NCI-H1930 (cell line): ENCODE measurements at places on chromosomes 12 and 14.

DNA sequence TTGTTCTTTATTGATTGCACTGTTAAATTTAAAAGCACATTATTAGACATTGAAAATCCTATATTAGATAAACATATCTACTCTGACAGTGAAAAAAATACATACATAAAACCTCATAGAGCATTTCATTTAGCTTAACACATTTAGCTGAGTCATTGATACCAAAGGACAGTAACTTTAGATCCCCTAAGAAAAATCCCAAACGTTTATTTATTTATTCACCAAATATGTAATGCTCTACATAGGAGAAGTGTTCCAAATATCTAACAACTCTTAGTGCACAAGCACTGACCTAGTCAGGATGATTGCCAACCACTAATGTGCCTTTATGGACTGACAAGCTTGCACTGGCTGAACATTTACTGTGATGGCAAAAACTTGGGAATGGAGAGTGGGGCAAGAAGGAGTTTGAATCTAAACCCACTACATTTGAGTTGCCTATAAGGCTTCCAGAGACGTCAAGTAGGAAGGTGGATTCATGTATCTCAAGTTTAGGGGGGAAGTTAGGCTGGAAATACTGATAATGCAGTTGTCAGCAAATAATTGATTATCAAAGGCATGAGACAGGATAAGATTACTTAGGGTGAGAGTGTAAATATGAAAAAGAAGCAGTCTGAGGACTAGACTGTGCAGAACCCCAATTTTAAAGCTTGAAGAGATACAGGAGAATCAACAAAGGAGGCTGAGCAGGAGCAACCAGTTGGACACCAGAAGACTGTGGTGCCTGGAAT is 156.4 kb downstream of the PLCZ1 start:
- DNase-seq = no peak

DNA sequence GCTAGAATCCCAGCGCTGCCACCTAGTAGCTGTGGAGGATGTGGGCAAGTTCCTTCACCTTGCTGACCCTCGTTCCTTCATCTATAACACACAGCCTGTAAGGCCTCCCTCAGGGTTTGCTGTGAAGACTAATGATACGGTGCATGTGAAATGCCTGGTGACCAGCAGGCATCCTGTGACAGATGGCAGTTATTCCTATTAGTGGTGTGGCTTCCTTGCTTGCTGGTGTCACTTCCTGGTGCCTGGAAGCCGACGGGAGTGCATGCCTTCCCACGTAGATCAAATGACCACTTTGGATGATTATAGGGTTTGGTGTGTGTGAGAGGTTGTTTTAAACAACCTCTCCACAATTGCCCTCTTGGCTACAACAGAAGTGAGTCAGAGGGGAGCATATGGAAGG is 894.9 kb downstream of the VRK1 start:
- DNase-seq = no peak

GRCh38 chr12:58873496-58873895 is 46.8 kb downstream of the LRIG3 start:
- DNase-seq = no peak

DNA sequence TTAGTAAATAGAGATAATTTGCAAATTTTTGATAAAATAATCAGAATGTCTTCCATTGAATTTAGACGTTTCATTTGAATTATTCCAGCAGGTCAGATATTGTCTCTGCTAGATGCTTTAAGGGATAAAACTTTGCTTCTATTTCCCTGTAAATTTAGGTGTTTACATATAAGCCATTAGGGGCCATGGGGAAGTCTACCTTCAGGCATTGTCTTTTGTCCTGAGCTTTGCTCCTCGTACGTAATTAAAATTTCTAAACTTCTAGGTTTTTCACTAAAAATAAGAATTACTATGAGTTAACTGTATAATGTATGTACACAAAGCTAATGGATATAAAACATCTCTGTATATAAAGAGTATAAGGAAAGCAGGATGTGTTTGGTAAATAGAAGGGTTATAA is 24.1 kb upstream of the CD69 start:
- no peak for DNase-seq

DNA sequence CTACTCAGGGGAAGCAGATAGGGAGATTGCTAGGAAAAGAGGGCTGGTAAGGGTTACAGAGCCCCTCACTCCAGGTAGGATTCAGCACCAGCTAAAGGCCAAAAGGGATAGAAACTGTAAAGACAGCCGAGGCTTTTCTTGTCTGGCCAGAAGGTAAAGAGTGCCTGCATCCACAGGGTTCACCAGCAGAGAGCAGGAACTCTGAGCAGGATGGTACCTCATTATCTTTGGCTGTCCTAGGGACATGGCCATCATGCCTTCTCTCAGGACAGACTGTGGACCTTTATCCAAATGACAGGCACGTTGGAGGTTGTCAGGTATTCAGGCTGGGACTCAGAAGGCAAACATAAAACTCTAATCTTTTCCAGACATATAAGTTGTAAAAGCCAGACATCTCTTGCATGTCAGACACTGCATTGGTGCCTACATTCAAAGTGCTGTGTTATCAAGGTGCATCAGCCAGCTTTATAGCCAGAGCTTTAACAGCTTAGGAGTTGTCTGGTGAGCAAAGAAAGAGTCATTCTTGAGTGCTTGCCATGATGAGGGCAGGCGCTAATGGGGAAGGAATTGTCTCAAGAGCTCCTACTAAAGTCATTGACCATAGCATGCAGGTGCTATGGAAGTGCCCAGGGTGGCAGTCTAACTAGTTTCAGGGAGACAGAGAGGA is 89.5 kb downstream of the PELI2 start:
- DNase-seq = no peak

- DNase-seq = no peak
Measured at GRCh38 chr12:25590011-25590721, 37.1 kb upstream of the LMNTD1 start.

DNA sequence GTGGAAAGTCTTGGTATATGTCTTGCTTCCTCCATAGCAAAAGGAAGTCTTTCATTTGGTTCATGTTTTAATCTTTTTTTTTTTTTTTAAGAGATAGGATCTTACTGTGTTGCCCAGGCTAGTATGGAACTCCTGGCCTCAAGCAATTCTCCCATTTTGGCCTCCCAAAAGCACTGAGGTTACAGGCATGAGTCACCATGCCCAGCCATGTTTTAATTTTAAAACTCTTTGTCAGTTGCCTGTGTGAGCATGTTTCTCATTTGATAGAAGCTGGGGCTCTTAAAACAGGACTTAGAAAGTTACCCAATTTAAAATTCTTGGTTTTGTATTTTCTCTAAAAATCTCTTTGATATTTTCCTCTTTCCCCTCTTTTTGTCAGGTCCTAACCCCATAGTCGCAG is 45.0 kb upstream of the REP15 start:
- no peak for DNase-seq

- DNase-seq = no peak
Measured at GRCh38 chr12:92416385-92416812, 270.8 kb upstream of the BTG1 start.

GRCh38 chr14:65403231-65403630 is 9.3 kb upstream of the FUT8 start:
- no peak for DNase-seq

- DNase-seq = peak; percentile 19
Measured at GRCh38 chr14:77707355-77707723, 484 bp downstream of the ALKBH1 start.

GRCh38 chr12:34397591-34398365 is 375.5 kb downstream of the ALG10 start:
- no peak for DNase-seq

DNA sequence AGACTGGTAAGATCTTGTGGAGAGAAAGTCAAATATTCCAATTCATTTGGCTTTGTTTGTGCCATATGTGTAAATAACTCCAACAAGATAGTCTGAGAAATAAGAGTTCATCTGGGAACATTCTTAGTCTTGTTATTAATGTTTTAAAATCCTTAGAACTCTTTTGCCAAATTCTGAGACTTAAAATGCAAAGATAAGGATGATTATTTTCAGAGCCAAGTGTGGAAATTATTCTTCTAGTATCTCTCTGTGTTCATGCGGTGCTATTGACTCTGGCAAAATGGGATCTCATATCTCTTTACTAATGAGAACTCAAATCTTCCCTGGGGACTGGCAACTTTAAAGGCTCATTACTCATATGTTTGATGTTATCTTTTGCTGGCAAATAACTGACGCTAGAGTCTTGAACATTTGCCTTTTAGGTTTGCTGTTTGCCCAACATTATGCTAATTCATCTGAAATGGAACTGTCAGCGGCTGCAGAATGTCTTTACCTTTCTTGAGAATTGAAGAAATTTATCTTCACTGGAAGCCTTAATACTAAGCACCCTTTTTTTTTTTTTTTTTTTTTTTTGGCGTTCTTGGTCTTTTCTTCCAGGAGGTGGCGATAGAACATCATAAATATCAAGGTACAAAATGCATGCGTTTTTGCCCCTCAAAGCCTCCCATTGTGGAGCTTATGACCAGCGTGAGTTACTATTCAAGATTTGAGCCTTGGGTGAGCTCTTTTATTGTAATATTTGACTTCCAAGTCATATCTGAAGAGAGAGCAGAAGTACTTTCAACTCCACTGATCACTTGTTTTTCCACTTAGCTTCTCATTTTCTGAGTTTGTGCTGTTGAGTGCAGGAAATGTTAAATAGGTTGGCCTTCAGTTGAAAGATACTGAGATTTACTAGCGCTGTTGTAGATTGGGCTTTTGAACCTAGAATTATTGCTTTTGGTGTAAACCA is 86.5 kb downstream of the CAND1 start:
- peak; percentile 25 for DNase-seq

GRCh38 chr14:39322807-39323206 is 89.1 kb downstream of the MIA2 start:
- no peak for DNase-seq

DNA sequence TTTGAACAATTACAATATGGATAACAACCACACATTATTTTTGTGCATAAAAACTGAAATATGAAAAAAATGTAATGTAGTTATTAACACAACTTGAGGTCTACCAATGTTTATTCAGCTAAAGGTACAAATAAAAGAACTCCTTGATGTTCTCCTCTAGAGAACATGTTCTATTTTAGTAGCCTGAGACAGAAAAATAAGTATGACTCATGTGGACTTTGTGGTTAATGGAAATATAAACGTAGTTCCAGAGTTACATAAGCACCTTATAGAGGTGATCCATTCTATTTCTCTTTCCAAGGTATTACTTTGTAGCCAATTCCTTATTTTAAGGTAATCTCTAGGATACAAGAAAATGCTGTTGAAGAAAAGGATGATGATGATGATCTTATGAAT is 25.7 kb downstream of the ALKBH1 start:
- no peak for DNase-seq

DNA sequence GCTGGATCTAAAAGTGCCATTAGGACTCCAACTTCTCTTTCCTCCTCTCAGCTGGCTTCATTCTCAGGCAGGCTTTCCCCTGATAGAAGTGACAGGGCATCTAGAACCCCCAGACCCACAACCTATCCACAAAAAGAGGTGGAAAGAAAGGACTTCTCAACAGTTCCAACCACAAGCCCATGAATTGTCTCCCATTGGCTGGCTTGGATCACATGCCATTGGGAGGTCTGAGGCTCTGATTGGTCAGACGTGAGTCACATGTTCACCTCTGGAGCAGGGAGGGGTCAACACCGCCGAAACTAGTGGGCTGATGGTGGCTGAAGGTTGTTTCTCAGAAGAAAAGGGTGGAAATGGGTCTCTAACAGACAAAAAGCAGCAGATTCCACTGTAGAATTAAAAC is 47.2 kb downstream of the DRAM1 start:
- no peak for DNase-seq

DNA sequence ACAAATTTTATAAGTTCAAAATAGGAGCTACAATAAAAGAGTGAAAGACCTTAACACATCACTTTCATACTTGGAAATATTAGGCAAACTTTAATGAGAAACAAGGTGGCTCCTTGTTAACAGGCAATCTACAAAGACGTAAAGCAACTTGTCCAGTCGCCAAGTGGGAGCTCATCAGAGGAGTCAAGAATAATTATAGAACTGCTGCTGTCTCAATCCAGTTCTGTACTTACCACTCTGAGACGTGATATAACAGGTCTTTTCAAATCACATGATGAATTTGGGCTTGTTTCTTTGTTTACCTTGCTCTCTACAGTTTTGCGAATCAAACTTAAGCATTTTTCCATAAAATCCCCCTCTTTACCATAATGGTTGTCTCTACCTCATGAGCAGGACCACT is 3.6 kb downstream of the YBX3 start:
- DNase-seq = no peak
